Testis (tissue), 5 donors: ENCODE measurements at places on chromosomes 6 and 20. TPM values are rescaled to one million over a fixed set of nuclear protein-coding genes. Genes with fewer than 3 reads are reported as not detected.

DNA sequence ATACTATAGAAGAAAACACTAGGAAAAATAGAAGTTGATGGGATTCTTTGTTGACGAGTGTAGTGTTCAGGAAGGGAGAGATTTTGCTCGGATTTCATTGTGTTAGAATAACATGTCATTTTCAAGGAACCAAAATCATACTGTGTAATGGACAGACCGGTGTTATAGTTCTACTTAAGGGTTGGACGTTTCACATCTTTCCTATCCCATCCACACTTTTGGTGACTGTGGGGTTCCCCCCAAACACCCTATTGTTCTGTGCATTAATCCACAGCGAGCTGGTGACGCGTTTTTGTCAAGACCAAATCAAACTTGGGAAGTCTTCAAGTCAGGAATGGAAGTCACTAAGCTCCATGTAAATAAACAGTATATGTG, 43.3 kb downstream of the TRIM27 start:
- no peaks in the 10 kb centered on the region for H3K27me3 ChIP-seq
- H3K36me3 ChIP-seq: no peaks in the 10 kb centered on the region
- peak overlapping the region; percentile 79 for H3K27ac ChIP-seq
- H3K4me1 ChIP-seq: no peaks in the 10 kb centered on the region
- peak overlapping the region; percentile 62 for H3K4me3 ChIP-seq

GRCh38 chr20:35497320-35497719, 32.1 kb downstream of the C20orf173 start:
- peaks cover 8% of the 10 kb centered on the region for H3K4me1 ChIP-seq
- H3K4me3 ChIP-seq: no peak overlapping the region
- H3K27ac ChIP-seq: peak overlapping the region; percentile 47

Gene DDO
- total RNA-seq: 0.24 TPM

DNA sequence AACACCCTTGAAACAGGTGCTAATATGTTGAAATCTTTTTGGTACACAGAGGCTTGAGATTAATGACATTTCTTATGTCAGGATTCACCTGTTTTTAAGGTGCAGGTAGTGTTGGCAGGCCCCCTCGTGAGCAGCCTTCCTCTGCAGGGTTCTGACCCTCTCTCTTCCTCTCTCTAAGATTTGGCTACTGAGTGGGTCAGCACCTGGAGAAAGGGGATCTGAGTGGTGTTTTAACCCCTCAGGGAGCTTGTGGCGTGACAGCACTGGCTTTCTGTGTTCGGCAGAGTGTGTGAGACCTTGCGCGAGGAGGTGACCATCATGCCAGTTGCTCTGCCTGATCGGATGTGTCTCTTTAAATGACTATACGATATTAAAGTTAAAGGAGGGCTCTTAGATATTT, 37.1 kb downstream of the HIVEP1 start:
- H3K36me3 ChIP-seq: no peaks in the 10 kb centered on the region
- H3K27me3 ChIP-seq: no peaks in the 10 kb centered on the region
- no peak for DNase-seq

DNA sequence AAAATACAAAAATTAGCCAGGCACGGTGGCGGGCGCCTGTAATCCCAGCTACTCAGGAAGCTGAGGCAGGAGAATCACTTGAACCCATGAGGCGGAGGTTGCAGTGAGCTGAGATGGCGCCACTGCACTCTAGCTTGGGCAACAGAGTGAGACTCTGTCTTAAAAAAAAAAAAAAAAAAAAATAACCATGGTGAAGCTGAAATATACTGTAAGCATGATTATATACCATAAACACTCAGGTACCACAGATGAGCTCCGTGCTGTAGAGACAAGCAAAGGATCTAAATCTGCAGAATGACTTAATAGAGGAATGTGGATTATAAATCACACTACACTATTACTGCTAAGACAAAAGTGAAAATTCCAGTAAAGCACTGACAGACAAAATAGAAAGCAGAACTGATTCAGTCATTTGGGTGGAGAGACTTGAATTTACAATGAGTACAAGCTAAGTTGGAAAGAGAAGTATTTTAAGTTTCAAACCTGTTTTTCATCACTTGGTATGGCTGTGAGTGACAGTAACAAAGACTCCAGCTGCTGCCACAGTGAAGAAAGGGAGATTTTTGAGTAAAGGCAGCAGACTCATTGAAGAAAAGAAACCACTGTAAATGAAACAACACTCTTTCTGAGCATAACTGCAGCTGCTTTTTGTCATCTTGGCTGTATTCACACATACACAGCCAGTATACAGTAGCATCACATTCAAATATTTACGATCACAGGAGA, 322.1 kb downstream of the RNGTT start:
- no peaks in the 10 kb centered on the region for H3K36me3 ChIP-seq
- H3K27ac ChIP-seq: no peak overlapping the region
- H3K4me3 ChIP-seq: no peak overlapping the region
- H3K4me1 ChIP-seq: no peaks in the 10 kb centered on the region

DNA sequence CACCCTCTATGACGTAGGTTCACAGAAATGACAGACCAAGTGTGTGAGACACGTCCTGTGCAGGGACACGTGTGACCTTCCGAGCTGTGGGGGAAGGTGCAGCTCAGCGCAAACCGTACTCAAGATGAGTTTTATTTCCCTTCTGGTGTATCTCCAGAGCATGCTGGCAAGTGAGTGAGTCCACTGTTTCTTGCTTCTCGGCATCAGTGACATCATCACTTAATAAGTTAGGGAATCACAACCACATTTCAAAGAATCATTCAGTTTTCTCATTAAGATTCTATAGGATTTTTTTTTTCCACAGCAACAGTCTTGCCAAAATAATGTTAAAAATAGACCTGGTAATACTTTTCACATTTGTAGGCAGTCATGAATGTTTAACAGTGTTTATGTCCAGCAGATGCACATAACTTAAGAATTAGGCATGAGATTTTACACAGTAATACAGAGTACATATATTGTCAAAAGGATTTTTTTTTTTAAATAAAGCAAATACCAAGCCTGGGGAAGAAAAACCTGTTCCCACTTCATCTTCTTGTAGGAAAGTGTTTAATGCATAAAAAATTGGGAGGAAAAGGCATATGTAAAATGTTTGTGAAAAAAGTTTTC, 417.8 kb downstream of the CDC5L start:
- H3K4me3 ChIP-seq: no peak overlapping the region
- DNase-seq: no peak
- H3K4me1 ChIP-seq: peaks cover 10% of the 10 kb centered on the region
- no peak overlapping the region for H3K27ac ChIP-seq

DNA sequence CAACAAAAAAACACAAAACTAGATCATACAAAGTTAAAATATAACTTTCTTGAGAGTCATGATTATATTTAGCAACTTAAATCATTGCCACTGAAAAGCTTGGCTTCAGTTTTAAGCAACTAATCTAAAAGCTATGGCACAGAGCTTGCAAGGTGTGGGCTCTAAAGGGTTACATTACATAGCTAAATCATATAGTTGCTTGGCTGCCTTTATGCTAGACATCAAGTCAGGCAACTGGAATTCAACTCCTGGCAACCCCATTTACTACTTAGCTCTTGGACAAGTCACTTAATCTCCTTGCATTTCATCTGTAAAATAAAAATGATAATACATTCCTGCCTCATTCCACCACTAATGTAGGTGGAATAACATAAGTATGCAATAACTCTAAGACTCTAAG, 40.9 kb upstream of the GCM1 start:
- DNase-seq: no peak
- H3K27me3 ChIP-seq: no peaks in the 10 kb centered on the region
- H3K4me3 ChIP-seq: no peak overlapping the region
- no peaks in the 10 kb centered on the region for H3K36me3 ChIP-seq
